Cortex of kidney (tissue), 1 donor: ENCODE measurements at places on chromosomes 2 and 18.

DNA sequence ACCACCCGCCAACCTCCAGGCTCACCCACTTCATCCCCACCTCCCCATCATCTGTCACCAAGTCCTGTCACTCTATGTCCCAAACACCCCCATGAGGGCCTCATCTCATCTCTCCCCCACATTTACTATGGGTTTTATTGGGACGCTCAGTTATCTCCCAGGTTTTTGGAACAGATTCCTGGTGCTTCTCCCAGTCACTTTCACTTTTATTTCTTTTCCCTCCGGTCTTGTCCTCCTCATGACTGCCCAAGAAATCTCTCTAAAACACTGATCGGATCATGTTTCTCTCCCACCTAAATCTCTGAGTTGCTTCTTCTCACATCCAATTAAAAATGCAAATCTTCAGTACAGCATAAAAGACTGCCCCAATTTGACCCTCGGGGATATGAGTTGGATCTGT lies 273.1 kb downstream of the PHLPP1 start:
- no peak for DNase-seq

DNA sequence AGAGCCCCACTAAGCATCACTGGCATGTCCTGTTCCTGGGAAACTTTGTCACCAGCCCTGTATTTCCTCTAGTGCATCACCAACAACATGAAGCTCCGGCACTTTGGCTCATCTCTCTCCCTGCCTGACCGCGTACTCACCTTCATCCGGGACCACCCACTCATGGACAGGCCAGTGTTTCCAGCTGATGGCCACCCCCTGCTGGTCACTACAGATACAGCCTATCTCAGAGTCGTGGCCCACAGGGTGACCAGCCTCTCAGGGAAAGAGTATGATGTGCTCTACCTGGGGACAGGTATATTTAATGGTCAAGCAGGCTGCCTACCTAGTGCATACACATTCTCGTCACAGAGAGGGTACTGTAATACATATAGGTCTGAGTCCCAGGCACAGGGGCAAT lies 21.0 kb downstream of the SEMA4F start:
- no peak for DNase-seq

- no peak for DNase-seq
Observed at GRCh38 chr2:240232961-240233884, 92.8 kb upstream of the OTOS start.

DNA sequence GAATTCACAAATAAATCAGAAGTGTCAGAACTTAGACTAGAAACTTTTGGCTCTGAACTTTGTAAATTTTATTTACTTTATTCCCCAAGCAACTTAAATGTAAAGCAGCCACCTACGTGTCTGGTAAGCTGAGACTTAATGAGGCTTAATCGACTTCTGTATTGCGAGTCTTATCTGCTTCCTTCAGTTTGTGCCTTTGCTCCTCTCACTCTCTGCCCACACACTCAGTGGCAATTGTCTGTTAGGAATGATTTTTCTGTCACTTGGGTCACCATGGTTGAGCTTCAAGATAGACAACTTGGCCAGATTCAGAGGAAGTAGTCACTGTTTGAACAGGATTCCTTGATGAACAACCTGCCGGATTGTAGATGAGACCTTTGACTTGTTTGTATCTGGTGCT lies 691.4 kb upstream of the FSHR start:
- no peak for DNase-seq

- DNase-seq: no peak
Observed at GRCh38 chr2:227010433-227010832, 153.6 kb downstream of the COL4A4 start.

DNA sequence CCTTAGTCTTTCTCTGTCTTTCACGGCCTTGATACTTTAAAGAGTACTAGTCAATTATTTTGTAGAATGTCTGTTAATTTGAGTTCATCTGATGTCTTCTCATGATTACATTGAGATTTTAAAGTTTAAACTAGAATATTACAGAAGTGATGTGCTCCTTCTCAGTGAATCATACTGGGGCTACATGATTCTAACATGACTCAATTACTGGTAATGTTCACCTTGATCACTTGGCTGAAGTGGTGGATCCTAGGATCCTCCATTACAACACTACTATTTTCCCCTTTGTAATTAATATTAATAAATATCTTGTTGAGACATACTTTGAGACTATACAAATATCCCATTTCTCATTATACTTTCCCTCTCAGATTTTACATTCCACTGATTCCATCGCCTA lies 148.5 kb downstream of the CAMKMT start:
- no peak for DNase-seq

DNA sequence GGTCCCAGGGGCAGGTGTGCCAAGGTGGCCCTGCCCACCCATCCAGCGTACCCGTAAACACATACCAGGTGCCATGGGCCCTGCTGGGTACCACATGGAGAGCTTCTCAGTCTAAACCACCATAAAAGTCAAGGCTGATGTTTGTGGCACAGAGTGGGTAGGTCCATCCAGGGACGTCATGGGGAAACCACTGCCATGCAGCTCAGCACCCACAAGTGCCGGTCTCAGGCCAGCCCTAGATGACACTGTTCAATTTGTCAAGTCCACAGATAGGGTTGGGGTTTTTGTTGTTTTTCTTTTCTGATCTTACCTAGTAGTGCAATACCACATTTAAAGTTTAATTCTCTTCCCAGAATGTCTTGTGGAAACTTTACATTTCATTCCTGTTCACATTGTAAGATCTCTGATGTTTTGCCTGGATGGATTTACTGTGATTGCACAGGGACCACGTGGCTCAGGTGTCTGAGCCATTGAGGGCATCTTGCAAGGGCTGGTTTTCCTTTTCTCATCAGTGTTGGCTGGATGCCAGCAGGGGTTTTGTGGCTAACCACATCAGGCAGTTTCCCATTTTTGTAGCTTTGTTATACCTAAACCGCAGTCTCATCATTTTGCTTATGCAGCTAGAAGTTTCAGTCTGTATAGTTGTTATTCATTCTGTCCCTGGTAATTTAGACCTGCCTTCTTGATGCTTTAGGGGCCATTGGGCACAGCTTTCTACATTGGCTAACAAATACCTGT lies 64.7 kb downstream of the STK25 start:
- DNase-seq: no peak

DNA sequence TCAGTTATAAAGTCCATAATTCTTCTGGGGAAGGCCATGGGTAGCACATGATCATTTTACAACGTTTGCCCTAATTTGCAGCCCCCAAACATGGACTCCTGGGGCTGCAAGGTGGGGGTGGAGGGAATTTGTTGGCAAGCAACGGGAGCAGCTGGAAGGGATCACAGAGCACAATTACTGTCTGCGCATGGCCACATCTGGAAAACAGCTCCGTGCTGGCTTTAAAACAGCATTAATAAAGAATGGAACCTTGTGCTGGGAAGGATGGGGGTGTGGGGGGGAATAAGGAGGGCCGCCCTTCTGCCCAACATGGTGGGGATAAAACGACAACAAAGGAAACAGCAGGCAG lies 60.9 kb upstream of the SLC14A2 start:
- no peak for DNase-seq

DNA sequence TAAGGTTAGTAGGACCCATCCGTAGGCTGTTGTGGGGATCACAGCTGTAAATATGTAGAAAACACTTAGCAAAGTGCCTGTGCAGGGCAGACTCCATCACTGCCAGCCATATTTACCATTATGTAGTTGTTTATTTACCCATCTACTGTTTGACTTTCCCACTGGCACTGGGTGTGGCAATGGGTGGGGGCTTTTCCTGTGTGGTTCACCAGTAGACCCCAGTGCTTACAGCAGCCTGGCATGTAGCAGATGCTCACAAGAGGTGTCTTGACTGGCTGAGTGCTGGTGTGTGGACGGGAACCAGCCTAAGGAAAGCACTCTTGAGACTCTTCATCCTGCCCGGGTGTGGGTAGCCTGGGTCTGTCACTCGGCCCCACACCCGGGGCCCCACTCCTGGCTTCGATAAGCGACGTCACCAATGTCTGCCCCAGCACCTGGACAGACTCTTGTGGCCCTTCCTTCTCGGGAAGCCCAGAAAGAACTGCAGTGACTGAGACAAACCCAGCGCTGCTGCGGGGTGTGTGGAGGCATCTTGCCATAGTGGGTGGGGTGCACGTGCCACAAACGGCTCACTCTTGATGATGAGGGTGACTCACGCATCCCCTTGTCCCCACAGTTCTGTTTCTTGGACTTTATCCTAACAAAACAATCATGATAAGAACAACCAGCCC lies 78.3 kb downstream of the HDAC4 start:
- DNase-seq: no peak

DNA sequence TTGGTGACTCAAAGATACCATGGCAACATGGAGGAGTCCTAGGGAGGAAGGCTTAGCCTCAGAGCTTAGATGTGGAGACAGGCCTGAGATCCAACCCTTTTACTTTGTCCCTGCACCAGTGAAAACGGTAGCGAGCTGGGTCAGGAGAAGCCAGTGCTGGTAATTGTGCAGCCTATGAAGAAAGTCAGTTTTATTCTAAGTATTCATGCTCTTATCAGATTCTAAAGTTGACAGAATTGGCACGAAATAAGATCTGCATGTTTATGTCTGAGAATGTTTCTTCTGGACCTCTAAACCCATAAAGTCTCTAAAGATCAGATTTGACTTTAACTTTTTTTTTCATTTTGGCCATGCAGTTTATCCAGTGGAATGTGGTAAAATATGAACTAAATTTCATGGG lies 93.8 kb downstream of the SCG2 start:
- no peak for DNase-seq

DNA sequence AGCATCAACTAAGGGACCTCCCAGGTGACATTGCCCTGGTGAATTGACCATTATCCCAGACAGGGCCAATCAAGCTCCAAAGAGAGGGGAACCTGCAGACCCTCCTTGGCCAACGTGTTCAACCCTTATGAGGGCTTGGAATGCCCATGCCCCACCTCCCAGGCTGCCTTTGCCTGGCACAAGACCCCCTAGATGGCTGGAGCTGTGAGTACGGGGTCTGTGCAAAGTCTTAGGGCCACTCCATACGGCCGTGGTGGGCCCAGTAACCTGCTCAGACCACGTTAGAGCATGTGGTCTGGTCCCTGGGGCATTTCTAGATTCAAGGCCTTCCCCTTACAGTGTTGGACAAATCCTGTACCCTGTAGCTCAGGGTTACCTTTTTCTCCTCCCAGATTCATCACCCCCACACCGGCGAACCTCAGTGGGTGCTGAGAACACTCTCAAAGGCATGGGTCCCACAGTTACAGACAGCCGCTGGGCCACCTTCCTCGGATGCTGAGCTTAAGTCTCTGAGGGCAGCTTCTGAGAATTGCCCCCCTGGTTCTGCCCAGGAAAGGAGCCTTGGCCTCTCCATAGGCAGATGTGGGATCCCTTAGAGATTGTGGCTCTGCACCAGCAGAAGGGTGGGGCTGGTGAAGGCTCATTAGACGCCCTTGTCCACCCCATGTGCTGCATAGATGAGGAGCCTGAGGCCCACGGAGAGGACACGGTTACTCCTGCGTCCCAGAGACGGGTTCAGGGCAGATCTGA lies 18.3 kb upstream of the KCNK3 start:
- no peak for DNase-seq

- no peak for DNase-seq
Observed at GRCh38 chr2:241064008-241064801, 37.9 kb downstream of the MTERF4 start.
